Erythroblast (primary cell): ENCODE measurements at places on chromosomes 13 and 19.
A peak's percentile ranks its signal among the peaks of the same experiment; 100 is the strongest.

DNA sequence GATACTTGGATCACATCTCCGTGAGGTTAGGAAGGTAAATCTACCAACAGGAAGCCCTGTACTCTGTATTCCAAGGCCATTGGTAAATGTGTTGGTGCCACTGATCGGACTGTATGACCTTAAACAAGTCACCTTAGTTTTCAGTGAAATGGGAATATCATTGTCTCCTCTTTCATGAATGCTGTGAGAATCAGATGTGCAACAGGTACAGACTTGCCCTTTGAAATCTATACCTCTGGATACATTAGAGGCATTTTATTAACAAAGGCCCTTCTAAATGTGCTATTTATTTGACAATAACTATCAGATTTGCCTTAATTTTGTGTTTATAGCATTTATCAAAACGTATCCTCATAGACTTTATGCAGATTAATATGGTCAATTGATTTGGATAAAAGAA is 11.0 kb downstream of the NHLRC3 start:
- no peak for DNase-seq

DNA sequence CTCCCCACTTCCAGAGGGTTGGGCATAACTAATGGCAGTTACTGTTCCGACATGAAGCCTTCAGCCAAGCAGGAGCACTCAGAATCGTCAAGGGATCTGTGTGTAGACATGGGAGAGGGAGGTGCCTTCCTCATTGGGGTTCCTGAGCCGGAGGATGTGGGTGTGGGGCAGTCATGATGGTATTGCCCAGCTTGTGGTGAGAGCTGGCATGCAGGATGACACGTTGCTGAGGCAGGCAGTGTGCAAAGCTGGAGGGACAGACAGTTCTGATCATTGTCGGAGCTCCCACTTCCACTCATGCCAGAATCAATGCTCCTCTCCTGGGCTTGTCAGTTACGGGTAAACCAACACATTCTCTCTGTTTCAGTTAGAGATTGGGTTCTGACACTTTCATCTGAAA is 83.9 kb upstream of the TSC22D1 start:
- DNase-seq: no peak

DNA sequence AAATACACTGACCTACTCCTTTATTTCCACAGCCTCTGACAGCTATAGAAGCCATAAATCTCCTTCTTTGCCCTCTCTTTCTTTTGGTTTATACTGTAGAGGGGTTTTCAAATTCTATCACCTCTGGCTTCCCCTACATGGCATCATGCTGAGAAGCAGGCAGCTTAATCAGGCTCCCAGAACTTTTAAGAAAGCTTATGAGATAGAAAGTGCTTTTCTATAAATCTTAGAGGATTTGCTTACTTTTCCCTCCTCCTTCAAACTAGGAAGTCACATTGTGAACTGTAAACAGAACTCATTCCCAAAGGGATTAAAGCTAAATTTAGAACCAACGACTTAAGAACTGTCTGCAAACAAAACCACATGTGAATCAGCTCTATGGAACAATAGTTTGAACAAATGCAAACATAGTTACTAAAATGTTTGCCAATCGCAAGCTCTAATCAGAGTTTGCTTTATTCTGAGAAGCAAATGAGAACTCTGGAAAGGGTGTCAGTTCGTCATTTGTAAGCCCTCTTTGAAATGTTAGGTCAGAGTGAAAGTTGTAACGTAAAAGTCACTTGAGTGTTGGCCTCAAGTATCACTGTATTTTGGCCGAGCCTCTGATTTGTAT is 344.1 kb downstream of the RFC3 start:
- no peak for DNase-seq

- no peak for DNase-seq
Observed at GRCh38 chr13:44276061-44276460, 97.6 kb upstream of the SERP2 start.

GRCh38 chr13:66790861-66791260 is 439.3 kb downstream of the PCDH9 start:
- no peak for DNase-seq

GRCh38 chr13:44667943-44668342 is 91.8 kb upstream of the TSC22D1 start:
- no peak for DNase-seq

DNA sequence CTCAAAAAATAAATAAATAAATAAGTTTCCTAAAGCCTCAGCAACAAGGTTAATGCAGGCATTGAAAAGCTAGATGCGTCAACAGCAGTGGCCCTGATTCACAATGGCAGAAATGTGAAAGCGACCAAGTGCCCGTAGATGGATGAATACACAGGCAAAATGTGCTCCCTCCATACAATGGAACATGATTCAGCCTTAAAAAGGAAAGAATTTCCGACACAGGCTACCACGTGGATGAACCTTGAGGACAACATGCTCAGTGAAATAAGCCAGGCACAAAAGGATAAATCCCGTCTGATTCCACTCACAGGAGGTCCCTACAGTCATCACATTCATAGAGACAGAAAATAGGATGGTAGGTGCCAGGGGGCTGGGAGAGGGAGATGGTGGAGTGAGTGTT is 31.7 kb downstream of the INSR start:
- no peak for DNase-seq

DNA sequence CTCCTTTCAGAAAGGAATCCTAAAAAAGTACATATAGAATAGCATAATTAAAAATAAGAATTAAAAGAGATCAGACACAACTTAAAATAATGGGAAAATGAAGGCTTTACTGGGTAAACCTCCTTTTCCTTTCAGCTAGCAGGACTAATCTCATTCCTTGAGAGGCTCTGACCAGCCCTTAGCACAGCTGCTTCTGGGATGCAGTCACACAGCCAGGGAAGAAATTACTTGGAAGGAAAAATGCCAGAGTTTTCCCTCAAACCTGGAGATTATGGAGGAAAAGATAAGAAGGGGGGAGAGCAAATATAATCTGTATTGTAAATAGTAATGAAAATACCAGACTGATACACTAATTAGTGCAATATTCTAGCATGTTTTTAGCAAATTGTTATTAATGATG is 91.8 kb downstream of the LRCH1 start:
- no peak for DNase-seq

DNA sequence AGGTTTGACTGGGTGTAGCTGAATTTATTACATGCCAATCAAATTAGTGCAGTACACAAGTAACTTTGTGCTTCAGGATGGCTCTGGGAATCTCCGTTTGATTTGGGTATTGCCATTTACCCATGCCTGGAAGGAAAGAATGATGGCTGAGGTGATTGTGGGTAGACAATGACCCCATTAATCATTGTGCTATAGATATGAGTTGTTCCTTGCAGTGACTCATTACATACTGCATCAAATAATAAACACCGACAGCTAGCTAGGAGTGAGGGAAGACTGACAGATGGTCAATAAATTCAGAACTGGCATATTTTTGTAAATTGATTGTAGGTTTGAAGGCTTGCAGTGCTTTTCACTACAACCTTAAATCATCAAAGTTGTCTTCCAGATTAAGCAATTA is 1069.5 kb downstream of the DIAPH3 start:
- DNase-seq: no peak

- DNase-seq: no peak
Observed at GRCh38 chr13:77316430-77316829, 10.5 kb downstream of the MYCBP2 start.

GRCh38 chr19:51107406-51108065 is 673 bp downstream of the CTU1 start:
- no peak for DNase-seq

GRCh38 chr19:49182848-49183375 is 25.3 kb downstream of the TRPM4 start:
- no peak for DNase-seq

DNA sequence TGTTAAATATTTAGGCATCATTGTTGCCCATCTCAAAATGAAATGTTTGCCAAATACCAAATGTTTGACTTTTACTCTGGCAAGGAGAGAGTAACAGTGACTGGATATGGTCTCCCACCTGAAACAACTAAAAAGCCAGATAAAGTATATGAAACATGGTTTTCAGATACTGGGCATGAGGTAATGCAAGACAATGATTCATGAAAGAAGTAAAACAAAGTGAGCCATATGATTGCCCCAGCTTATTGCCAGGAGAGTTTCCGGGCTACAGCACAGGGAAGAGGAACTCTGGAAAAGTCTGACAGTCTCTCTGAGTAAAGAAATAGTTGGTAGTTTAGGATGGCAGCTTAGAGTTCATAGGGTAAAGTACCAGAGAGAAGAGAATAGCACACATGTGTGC is 354.6 kb downstream of the DNAJC15 start:
- DNase-seq: no peak

DNA sequence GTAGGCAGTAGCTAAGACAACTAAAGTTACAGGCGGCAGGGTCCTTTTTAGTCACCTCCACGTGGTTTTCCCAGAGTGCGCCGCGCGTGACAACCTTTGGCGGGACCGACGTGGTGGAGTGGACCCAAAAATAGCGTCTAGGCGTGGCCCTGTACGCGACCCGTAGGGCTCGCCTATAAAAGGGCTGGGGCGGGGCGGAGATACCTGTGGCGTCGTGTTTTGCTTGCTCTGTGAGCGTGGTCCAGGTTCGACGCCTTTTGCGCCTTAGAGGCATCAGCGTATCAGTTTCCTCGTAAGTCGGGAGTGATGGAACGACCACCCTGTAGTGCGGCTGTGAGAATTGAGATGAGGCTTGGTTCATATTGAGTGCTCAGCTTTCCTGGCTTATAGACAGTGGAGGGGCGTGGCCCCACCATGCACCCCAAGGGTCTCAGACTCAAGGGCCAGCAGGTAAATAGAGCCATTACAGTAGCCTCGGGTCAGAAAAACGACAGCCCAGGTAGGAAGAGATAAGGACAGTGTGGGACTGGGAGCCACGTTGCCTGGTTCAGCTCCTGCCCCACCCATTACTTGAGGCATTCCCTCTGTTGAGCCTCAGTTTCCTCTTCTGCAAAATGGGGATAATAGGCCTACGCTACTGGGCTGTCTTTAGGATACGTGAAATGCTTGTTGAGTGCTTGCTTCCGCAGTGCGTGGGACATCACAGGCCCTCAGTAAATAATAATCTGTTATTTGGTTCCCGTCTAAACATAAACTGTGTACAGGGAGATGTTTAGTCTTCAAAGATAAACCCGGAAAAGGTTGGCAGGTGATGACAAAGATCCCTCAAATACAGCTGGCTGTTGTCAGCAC is 693 bp upstream of the TMED1 start:
- DNase-seq: peak; percentile 93

DNA sequence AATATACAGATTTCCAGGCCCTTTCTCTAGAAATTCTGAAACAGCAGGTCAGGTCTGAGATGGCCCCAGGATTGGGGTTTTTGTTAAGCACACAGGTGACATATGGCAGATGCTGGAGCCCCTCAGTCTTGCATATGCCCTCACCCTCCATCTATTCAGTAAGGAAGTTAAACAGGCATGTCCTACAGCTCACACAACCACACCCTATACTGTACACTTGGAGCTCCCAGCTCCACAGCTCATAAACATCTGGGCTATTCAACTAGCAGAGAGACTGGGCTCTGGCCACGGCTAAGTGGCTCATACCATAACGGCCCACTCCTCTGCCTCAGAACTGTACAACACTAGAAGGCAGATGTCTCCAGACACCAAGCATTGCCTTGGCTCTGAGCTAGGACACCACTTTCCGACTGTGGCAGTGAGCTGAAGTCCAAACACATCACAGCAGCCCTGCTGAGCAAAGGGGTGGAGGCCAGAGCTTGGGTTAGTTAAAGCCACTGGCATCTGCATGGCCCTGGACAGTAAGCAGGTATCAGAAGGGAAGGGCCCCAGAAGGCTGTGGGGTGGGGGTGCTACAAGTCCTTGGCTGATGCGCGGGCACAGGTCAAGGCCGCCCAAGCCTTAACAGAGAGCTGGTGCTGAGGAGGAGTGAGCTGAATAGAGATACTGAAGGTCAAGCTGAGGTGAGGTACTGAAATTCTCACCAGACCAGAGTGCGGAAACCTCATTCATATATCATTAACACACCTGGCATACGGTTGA is 79.1 kb downstream of the ABCC4 start:
- no peak for DNase-seq

- no peak for DNase-seq
Observed at GRCh38 chr19:39195755-39196154, 1.0 kb upstream of the NCCRP1 start.

DNA sequence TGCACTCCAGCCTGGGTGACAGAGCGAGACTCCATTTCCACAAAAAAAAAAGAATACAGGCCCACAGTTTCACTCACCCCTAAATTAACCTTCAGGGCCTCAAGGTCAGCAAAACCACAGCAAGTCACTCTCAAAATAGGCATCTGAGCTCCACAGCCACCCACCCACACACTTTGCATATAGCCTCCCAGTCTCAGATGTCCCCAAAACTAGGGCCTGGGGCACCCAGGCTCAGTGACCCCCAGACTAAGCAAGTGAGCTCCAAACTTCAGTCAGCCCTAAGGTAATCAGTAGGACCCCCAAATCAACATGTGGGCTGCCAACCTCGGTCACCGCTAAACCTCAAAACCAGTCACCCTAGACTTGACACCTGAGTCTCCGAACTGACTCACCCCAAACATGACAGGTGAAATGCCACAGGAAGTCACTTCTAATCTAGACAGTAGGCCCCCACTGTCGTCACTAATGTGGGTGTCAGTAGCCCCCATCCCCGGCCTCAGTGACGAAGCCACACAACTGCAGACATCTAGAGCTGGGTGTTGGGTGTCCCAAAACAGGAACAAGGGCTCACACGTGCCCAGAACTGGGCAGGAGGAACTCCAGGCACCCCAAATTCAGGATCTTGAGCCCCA is 13.9 kb downstream of the RABAC1 start:
- DNase-seq: no peak
